ENCODE measurements at places on chromosomes 7 and 10. TPM values are rescaled to one million over a fixed set of nuclear protein-coding genes. Genes with fewer than 3 reads are reported as not detected.

The ITIH5 gene
- total RNA-seq: 0.08 TPM

The FAM25C gene
- 2.0 TPM for total RNA-seq

The FAM237B gene
- not detected for total RNA-seq

The SLC16A9 gene
- total RNA-seq: 0.07 TPM

The DIP2C gene
- 7.6 TPM for total RNA-seq

The AKR1C2 gene
- total RNA-seq: 3,442 TPM

The OR9A2 gene
- not detected for total RNA-seq

The OIT3 gene
- total RNA-seq: not detected

The SHH gene
- total RNA-seq: 2.1 TPM

The LDB3 gene
- total RNA-seq: 0.04 TPM

The HTR5A gene
- total RNA-seq: not detected

The CFAP43 gene
- 0.21 TPM for total RNA-seq

The MSMB gene
- total RNA-seq: not detected

The CYP2C18 gene
- total RNA-seq: 0.08 TPM

The CLIP2 gene
- total RNA-seq: 15.4 TPM

The GPR146 gene
- 2.1 TPM for total RNA-seq

The TFEC gene
- not detected for total RNA-seq

The GRB10 gene
- 95.1 TPM for total RNA-seq

The RPA3 gene
- 108 TPM for total RNA-seq

The PRKCQ gene
- total RNA-seq: 4.2 TPM

The AGBL3 gene
- 1.3 TPM for total RNA-seq

The PGAM2 gene
- not detected for total RNA-seq

The AVPI1 gene
- total RNA-seq: 110 TPM

The CDC14C gene
- not detected for total RNA-seq

The BHLHA15 gene
- total RNA-seq: 0.66 TPM

The CYP2C19 gene
- not detected for total RNA-seq

The CALCR gene
- total RNA-seq: not detected

The HECW1 gene
- total RNA-seq: 12.2 TPM

The CYP3A7 gene
- total RNA-seq: not detected

The GIMAP5 gene
- not detected for total RNA-seq

The OLAH gene
- total RNA-seq: not detected

The CCL26 gene
- 7.8 TPM for total RNA-seq

The WNT8B gene
- total RNA-seq: 0.07 TPM

The TLX1 gene
- not detected for total RNA-seq

The CLDN3 gene
- 1.8 TPM for total RNA-seq

Measured in A549 treated with DMSO at 1 μM for 4 hours (cell line).